ENCODE measurements at places on chromosomes 2 and 18.

DNA sequence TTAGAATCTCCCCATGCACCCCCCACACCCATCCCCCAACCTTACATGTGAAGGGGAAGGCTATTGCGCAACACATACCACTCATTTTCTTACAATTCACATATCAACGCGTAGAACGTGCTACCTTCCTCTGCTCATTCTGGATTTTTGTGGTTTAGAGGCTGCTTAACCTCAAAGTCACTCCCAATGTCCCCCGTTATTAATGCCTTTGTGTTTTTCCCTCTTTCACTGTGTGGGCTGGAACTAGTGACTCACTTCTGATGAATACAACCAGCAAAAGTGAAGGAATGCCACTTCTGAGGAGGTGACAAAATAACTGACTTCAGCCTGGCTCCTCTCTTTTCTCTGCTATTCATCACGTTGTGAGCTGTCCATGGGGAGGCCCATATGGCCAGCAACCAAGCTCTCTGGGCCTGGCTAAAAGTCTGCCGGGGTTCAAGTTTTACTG is 342.5 kb upstream of the NXPH2 start:
- no peak for DNase-seq

DNA sequence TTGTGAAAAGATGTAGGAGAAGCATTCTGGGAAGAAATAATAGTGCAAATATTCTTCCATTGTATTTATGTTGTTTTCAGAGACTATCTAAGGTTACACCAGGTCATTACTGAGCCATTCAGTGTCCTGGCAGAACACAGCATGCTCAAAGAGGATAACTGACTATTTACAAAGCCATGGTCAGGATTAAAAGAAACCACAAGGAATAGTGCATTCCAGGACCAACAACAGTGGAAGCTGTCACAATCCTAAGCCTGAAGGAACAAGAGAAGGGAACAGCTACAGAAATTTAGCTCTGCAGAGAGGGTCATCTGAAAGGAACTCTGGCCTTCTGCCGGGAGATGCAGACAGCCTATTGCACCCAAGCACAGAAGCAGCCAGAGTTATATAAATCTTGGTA is 116.7 kb downstream of the DSC3 start:
- DNase-seq, result no peak

DNA sequence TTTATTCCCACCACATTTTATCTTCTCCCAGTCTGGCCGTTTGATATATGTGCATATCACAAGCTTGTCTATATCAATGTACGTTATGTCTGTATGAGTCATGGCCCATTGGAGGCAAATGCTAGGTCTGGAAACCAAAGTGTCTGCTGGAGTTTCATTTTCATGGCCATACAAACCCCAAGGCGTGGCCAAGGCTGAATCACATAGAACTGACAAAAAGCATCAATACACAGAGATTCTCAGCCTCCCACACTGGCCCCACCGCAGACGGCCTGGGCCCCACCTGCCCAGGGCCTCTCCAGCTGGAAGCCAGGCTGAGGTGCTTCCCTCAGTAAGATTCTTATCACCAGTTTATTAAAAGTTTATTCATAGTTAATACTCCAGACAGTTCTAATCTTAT is 40.5 kb upstream of the SALL3 start:
- peak; percentile 57 for DNase-seq

DNA sequence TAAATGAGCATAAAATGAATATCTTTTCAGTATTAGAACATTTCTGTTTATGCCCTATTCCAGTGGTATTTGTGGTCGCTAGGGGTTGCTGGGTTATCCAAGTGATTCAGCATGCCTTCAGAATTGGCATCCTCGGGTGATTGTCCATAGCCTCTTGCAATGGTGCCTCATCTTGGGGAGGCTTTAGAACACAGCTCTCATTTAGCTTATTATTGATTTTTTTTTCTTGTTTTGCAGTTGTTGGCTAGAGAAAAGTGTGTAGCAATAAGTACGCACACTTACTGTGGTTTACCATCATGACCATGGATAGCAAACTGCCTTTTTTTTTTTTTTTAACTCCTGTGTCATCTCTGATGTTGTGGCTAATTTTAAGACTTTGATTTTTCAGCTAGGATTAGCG is 33.6 kb downstream of the PLEKHA3 start:
- no peak for DNase-seq

DNA sequence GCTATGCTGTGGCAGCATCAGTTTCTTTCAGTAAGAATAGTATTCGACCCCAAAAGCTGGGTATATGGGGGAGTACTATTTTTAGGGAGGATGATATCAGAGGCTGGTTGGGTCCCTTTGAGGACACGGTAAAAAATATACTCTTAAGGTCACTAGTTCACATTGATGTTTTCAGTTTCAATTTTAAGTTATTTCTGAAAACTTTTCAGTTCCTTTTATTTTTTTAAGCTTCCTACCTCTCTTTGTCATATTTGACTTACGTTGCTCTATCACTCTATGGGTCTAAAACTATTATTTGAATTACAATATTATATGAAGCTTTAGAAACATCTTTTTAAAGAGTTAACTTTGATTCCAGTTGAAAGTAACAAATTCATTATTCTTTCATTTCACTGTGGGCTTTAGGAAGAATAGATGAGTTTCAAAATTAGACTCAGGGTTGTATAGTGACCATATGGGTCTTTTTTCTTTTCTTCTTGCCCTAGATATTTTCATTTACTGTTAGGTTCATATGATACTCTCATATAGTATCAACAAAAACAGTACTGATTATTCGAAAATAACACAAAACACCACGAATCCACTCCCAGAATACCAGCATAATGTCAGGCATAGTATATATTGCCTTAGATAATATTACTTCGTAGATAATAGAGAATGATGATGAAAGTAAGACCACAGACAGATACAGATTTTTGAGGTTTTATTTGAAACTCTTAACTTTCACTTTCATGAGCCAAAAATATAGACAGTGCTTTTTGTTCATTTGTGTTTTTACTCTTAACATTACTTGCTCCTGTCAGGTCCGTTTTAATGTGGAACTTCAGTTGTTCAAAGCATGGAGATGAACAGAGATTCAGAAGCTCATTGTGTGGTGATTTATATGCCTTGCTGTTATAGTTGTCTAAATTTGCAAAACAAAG is 9.8 kb downstream of the RMDN2 start:
- DNase-seq, result no peak

GRCh38 chr18:61587865-61588264 is 254.6 kb downstream of the CDH20 start:
- DNase-seq, result no peak

DNA sequence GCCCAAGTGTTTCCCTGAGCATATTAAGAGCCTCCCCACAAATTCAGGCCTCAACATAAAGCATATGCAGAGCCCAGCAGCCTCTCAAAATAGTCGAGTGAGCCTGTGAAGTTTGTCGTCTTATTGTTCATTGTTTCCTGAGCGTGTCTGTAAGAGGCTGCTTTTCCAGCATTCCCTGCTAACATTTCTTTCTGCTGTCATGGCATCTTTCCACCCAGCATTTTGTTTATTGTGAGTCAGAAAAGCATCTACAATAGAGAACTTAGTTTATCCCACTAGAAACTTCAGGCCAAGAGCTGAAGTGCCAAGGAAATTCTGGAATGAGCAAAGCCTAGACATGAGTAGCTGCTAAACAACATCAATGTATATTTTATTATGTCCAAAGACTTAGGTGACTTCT is 46.3 kb upstream of the STAM2 start:
- no peak for DNase-seq

DNA sequence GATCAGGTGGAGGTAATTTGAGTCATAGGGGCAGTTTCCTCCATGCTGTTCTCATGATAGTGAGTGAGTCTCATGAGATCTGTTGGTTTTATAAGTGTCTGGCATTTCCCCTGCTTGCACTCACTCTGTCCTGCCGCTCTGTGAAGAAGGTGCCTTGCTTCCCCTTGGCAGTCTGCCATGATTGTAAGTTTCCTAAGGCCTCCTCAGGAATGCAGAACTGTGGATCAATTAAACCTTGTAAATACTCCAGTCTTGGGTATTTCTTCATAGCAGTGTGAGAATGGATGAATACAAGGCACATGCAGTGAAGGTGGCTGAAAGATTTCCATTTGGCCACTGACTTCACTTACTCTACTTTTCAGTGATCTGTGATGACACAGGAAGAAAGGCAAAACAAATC is 133.7 kb downstream of the SH3BP4 start:
- no peak for DNase-seq

DNA sequence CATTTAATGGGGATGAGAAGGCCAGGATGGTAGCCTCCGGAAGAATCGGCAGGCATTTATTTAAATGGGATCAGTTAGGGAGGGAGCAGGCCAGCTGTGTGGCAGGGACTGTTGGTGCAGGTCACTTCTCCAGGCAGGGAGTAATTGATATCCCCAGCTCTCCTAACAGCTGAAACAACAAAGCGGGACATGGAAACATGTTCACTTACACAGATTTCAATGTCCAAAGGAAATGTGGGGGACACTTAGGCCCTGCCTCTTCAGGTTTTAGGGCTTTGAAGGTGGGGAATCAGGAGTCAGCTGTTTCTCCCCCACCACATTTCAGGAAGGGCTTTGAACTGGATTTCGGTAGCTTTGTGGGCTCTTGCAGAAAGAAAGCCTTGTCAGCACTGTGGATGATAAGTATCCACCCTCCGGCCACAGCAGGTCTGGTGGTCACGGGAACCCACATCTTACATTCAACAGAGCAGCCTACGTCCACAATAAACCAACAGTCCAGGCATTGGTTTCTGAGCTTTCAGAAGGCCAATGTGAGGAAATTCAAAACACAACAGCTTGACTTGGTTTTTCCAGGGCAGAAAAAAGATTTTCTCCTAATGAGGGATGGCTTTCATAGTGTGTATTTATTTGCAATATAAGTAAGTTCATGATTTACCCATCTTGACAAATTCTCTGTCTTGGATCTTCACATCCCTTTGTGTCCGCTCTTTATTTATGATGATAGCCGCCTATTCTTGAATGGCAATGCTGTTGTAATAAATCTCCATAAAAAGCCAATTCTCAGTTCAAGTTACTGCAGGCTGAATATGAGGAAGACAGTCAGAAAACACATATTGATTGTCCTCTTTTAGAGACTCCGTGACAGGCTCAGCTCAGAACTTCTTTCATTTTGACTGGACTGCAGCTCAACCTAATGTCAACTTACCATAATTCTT is 96.6 kb upstream of the NRP2 start:
- DNase-seq, result no peak

- DNase-seq, result no peak
Observed at GRCh38 chr2:137155356-137156104, 390.2 kb downstream of the THSD7B start.

DNA sequence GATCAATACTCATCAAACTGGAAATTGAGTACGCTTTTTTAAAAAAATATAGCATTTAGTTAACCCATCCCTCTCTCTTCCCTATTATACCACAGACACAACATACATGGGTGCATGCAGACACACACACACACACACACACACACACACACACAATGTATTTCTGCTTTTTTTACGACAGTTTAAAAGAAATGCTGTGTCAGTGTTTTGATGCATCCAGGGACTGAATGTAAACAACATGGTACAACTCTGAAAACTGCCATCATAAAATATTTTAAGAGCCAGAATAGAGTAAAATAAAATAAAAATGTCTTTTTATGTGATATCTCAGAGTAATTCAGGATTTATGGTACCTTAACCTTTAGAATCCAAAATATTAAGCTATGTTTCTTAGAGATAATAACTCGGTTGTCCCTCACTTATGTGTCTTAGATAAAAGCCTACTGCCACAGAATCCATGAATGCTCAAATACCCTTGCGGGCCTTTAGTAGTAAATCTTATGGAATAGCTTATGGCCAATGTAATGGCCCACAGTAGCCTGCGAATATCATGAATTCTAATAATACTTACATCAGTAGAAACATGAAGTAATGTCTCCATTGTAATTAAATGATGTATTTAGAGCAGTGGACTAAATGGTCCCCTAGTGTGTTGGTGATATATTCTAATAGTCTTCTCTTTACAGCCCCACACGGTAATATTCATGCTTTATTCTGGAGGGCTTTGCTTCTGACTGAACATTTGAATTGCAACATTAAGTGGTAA is 251.6 kb upstream of the FIGN start:
- no peak for DNase-seq

GRCh38 chr2:158651358-158652057 is 143.6 kb upstream of the DAPL1 start:
- DNase-seq, result no peak

DNA sequence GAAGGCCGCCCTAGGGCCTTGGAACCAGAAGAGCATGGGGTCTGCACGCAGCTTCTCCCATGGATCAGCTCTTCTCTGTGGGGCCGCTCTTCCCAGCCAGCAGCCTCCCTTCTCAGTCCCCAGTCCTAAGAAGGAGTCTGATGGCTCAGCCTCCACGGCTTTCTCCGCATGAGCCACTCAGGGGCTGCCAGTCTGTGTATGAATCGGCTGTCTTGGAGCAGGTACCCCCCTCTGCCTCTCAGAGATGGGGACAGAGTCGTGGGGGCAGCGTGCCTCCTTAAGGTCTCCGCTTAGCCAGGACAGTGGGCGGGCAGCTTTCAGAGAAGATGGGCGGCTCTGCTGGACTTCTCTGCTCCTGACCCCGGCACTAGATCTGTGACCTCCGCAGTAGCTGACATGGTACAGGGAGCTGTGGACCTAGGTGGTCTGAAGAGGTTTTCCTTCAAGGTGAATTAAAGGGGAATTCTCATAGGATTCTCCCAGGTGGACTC is 21.6 kb downstream of the INPP5D start:
- no peak for DNase-seq

- no peak for DNase-seq
Observed at GRCh38 chr2:10921525-10921924, 9.8 kb downstream of the KCNF1 start.

GRCh38 chr2:236971131-236971821 is 114.4 kb upstream of the COPS8 start:
- peak; percentile 17 for DNase-seq

DNA sequence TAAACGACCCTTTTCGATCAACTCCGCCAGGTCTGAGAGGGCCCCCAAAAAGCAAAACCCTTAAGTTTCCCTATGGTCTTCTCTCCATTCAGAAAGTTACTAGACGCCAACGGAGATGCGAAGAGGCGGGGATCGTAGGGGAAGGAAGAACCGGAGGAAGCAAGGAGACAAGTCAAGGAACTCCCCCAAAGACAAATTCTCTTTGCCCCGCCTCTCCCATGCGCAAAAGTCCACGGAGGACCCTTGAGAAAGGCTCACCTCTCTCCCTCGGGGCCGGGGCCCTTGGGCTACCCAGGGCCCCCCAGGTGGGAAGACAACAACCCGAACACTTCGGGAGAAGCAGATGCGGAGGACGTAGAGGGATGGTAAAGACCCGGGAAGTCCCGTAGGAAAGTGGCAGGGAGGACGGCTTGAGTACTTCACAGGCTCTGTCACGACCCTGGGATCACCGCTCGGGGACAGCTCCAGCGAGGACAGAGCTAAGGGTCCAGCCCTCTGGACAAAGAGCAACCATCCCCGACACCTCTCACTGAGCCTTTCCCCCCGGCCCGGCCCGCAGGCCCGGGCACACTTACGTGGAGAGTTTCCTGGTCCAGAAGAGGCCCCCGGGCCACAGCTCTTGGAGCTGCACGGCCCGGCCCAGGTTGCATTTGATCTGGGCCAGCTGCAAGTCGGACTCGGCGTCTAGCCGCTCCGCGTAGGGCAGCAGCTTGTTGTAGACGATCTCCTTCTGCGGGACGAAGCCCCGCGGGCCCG is 647 bp downstream of the PSME4 start:
- no peak for DNase-seq

GRCh38 chr2:171762879-171763573 is 75.8 kb downstream of the DYNC1I2 start:
- no peak for DNase-seq

- DNase-seq, result no peak
Observed at GRCh38 chr2:237195396-237196120, 109.9 kb downstream of the COPS8 start.

All from activated CD8-positive, alpha-beta memory T cell treated with anti-CD3 and anti-CD28 coated beads for 24 hours (primary cell).